ENCODE measurements at places on chromosomes 13 and 19.

DNA sequence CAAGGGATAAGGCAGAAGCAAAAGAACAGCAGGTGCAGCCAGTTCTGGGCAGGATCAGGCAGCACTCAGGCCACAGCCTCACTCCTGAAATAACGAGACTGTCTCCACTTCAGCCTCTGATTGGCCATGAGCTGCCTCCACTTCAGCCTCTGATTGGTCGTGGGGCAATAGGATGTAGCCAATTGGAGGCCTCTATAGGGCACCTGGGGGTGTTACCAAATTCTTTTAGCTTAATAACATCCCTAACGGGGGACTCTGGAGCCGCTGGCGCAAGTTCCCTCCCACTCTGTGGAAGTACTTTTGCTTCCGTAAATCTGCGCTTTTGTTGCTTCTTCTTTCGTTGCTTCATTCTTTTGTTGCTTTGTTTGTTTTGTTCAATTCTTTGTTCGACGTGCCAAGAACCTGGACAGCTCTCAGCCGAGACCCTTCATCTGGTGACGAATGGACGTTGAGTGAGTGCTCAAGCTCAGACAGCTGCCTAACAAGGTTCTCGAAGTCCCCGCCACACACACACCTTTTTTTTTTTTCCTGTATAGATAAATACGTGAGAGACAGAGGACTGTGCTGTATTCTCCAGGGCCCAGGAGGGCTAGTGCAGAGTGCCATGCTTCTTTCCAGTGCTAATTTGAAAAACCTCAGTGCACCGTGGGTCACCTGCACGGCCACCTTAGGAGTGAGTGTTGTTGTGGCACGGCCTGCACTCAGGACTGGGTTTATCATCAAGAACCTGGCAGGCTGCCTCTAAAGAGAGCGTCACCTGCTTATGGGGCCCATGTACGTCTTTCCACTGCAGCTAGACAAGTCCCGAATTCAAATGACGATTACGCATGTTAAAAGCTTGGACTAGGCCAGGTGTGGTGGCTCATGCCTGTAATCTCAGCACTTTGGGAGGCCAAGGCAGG lies 32.0 kb upstream of the TUBGCP3 start:
- DNase-seq, result peak; percentile 22

DNA sequence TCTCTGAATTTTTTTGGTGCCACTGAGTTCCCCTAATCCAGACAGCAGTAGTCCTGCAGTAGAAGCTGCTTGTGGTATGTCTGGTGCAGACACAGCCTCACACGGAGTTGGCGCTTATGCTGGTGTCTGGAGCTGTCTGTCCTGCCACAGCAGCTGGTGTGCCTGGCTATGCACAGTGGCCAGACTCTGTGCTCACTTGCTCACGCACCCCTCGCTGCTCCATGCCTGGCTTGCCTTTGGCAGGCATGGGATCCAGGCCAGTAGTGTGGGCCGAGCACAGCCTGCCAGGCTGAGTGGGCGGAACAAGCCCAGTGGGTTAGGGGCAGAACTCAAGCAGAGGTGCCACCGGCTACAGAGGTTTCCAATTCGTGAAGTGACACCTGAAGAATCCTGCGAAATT lies 845.9 kb upstream of the PCDH9 start:
- DNase-seq, result no peak

DNA sequence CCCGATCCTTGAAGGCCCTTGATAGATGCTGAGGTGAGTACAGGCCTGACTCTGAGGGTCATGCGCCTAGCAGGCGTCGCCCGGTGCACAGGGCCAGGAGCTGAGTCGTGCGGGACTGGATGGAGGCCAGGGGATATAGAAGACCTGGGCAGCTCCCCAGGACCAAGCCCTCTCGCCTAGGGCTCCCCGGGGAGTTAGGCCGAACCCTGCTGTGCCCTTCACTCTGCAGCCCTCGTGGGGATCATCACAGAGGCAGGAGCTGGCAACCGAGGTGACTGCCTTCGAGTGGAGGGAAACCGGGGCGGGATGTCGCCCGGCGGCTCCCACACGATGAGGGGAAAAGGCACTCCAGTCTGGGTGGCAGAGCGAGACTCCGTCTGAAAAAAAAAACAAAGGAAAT lies 11.7 kb downstream of the CSNK1G2 start:
- DNase-seq, result no peak

DNA sequence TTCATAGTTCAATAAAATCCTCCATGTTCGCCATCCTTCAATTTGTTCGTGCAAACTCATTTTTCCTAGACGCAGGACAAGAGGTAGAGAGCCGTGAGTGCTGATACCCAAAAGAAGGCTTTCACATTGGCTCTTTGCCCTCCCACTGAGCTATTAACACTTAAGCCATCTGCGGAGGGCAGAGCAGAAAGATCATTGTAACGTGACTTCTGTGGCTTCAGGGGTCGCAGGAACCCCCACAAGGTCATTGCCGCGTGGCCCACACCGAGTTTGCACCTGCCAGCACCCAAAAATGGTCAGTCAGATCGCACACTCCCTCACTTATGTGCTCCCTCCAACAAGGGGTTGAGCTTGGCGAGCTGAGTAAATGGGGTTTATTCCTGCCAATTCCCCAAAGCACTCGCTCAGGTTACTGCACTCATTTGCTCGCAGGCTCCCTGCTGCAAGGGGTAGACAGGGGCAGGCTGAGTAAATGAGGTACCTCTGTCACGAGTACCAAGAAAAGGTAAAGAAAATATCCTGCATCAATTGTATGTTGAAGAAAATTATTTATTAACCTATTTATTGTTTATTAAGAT lies 144.1 kb downstream of the PRR20E start:
- DNase-seq, result no peak

- DNase-seq, result peak; percentile 62
Measured at GRCh38 chr19:15629003-15629880, 11.5 kb upstream of the CYP4F3 start.

DNA sequence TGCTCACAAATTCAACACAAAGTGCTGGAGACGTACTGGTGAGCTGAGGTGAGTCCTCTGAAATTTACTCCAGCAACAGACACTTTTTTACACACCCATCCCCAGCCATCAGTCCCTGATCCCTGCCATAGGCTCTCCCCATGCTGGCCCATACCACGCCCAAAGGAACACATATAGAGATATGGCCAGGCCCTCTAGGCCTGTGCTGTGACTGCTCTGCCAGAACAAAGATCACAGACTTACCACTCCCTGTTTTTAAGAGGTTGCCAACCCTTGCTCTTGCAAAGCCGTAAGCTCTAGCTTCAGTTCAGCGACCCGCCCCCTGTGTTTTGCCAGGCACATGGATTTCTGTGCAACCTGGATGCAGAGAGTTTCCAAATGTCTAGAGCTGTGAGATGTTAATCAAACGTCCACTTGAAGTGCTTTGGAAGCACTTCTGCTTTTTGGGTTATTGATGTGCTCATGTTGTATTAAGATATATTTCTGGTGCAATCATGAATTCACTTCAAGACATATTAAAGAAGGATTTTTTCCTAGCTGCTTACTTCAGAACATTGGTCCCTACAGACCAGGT lies 59.7 kb downstream of the DLEU7 start:
- DNase-seq, result no peak

GRCh38 chr19:49165865-49166301 lies 8.3 kb downstream of the TRPM4 start:
- no peak for DNase-seq

DNA sequence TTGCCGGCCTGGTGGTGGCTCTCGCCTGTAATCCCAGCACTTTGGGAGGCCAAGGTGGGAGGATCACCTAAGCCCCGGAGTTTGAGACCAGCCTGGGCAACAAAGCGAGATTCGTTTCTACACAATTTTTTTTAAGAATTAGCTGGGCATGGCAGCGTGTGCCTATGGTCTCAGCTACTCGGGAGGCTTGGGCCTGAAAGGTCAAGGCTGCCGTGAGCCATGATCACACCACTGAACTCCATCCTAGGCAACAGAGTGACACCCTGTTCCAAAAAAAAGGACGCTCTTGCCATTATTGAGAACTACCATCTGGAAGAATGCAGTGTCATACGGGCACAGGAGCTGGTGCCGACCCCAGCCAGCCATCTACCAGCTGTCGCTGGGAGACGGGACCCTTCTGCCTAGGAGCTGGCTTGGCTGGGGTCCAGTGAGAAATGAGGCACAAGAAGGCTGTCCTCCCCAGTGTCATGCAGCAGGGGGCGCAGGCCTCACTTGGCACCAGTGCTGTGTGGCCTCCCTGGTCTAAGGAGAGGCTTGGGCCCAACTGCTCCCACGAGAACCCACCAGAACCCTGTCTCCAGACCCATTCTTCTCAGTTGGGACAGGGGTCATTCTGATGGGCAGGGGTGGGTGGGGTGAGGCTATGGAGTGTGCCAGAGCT lies 12.2 kb upstream of the RELB start:
- peak; percentile 78 for DNase-seq

- no peak for DNase-seq
Measured at GRCh38 chr19:43790587-43790986, 9.8 kb upstream of the KCNN4 start.

GRCh38 chr13:43730642-43731041 lies 56.1 kb downstream of the ENOX1 start:
- peak; percentile 70 for DNase-seq

GRCh38 chr13:24683838-24684599 lies 3.8 kb downstream of the ATP12A start:
- DNase-seq, result peak; percentile 51

DNA sequence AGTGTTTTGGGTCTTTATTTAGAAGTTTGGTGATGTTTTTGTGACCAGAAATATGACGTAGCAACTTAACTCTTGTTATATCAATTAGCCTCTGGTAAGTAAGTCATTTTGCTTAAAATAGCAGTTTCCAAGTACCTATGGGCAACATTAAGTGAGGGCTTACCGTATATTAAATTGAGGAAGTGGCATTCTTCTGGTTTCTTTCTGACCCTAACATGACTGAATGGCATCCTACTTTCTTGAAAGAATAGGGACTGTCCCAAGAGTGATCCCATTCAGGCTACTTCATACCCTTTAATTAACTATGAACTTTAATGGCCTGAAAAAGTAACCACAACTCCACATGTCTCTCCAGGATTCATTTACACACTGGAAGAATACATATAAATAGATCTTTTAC lies 106.6 kb downstream of the MZT1 start:
- DNase-seq, result no peak

GRCh38 chr13:26327940-26328725 lies 74.2 kb downstream of the CDK8 start:
- DNase-seq, result peak; percentile 47

- peak; percentile 12 for DNase-seq
Measured at GRCh38 chr19:291006-291521, at the start of gene PLPP2. Gene PLPP2, minus strand, starts transcription at chr19:291403. Its CDS starts 67 bp downstream, at chr19:291336.

- peak; percentile 26 for DNase-seq
Measured at GRCh38 chr13:99585609-99586008, 84.3 kb downstream of the TM9SF2 start.

DNA sequence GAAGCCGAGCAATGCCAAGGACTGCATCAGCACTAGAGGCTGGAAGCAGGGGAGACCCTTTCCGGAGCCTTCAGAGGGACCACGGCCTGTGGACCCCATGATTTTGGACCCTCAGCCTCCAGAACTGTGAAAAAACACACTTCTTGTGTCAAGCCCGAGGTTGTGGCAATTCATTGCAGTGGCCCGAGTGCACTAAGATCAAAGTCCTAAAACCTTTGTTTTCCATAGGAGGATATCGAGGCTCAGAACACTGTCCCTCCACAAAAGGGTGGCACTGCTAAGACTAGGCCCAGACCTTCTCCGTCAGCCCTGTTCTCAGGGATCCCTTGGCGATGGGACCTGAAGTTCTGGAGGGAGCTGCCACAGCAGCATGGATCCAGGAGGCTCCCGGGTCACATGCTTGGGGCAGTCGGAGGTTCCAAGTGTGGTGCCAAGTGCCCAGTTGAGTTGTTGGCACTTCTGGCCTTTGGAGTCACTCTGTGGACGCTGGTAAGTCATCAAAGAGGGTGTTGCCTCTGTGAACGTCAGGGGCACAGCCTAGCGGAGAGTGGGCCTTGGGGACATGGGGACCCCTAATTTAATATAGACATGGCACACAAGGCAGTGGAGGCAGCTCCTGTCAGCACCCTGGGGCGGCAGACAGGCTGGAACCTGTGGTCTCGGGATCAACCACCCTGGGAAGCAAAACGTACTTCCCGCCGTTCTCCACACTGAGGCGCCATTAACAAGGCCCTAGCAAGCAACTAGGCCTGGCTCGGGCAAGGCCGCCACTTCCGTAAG lies 199.2 kb downstream of the COL4A1 start:
- DNase-seq, result peak; percentile 35

DNA sequence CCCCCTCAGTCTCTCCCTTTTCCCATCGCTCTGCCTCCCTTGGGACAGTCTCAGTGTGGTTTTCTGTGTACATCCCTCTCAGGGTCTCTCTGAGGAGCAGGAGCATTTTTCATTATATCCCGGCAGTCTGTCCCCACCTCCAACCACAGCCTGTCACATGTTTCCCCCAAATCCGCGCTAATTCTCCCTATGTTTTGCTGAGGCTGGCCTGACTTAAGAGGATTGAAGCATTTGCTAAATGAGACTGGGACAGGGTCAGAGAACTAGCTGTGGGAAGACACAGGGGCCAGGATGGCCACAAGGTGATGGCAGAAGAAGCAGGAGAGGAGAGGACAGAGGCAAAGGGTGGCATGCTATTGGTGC lies 5.5 kb downstream of the TPRX1 start:
- DNase-seq, result no peak

- no peak for DNase-seq
Measured at GRCh38 chr13:44347949-44348348, 25.7 kb upstream of the SERP2 start.

- DNase-seq, result no peak
Measured at GRCh38 chr19:57443121-57443696, 8.1 kb downstream of the ZNF749 start.

DNA sequence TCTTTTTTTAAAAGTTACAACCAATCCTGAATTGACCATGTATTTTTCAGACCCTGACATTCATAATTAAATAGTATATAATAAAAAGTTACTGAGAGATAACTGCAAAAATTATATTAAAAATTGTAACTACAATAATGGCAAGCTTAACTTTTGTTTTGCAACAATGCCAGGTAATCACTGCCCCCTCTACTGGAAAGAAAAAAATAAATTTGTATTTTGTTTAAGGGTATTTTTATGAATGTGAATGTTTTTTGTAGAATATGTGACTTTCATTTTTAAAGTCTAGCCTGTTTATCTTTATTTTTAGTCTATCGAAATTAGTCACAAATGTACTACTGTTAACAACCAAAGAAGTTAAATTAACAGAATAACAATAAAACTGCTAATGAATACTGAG lies 21.7 kb downstream of the MRPS31 start:
- DNase-seq, result peak; percentile 6

DNA sequence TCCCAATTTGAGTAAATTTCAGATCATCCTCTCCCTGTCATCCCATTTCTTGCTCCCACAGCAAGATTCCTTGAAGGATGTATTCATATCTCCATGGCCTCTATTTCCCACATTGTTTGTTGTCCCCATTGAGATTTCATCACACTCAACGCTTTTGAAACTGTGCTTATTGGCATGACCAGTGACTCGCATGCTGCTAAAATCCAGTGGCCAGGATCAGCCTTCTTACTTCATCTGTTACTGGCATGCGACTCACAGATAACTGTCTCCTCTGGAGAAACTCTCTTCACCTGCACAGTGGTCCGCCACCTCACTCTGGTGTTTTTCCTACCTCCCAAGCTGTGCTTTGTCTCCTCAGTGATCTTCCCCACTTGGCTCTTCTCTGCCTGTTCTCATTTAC lies 95.8 kb downstream of the WASF3 start:
- no peak for DNase-seq

GRCh38 chr19:17915940-17916593 lies 16.7 kb upstream of the CCDC124 start:
- no peak for DNase-seq

Data from choroid plexus epithelial cell (primary cell).